NCI-H345 (cell line): ENCODE measurements at places on chromosomes 13 and 19.

DNA sequence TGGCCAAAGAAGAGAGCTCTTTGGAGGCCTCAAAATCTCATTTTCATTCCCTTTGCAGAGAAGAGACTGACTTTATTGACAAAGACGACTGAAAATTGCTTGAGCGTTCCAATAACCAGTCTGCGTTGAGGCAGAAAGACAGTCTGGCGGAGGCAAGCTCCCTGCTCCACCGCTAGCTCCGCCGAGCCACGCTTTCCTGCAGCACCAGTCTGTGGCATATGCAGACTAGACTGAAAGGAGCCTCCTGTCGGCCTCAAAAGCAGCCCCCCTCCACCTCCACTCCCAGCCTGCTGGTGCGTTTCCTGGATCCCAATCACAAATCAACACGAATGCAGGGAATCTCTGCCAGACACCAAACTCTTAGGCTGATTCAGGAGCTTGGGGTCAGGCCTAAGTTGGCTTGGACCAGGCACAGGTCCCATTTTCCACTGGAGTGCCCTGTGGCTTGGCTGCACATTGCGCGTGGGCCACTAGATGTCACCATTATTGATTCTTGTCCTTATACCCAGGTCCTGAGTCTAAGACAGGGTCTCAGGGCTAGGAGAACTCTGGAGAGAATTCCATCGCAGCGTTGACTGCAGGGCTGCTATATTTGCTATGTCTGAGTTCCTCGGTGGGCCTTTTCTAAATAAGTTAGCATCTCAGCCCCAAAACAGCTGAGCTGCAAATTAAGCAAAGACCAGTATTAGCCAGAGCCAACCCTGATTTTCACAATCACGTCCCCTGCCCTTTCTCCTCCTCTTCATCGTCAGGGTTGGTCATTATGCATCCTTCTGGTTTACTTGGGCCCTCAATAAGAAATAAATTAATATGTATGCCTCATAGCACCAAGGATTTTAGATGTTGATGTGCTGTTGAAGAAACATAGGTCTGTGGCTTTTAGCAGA lies 5.2 kb upstream of the ZNF507 start:
- peak; percentile 47 for DNase-seq

DNA sequence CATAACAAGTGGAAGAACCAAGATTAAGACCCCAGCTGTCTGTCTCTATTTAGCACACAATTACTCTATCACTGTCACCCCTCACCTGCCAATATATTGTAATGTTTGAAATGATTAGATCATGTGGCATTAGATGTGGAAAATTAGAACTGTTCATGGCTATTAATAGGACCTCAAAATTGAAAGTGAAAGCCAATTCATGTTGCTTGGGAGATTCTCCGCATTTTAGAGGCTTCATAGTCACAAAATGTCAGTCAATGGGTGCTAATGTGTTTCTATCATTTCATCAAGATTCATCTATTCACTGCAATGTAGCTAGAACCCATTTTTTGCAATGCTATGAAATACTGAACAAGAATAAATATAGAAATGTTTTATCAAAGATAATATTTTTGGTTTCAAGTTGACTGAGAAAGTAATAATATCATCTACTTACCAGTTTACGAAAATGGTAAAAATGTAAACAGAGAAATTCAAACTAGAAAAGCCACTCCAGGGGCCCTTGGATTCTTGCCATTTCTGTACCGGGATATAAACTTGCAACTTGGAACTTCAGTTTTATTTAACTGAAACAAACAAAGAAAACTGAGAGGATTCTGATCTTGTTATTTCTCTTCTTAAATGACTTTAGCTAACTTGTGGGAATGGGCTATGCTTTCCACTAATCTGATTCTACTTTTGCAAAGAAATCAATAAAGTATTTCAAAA lies 388.6 kb downstream of the DCT start:
- no peak for DNase-seq

- DNase-seq: no peak
Measured at GRCh38 chr13:21894703-21895699, 224.1 kb downstream of the FGF9 start.

- DNase-seq: no peak
Measured at GRCh38 chr13:73910733-73911132, 223.5 kb downstream of the KLF12 start.

GRCh38 chr13:39874331-39875053 lies 219.0 kb downstream of the COG6 start:
- DNase-seq: no peak

- DNase-seq: no peak
Measured at GRCh38 chr13:39297664-39298171, 259.5 kb downstream of the NHLRC3 start.

- no peak for DNase-seq
Measured at GRCh38 chr19:53771144-53771543, 53.0 kb downstream of the NLRP12 start.

- DNase-seq: no peak
Measured at GRCh38 chr19:15431396-15432017, 12.7 kb upstream of the AKAP8L start.

DNA sequence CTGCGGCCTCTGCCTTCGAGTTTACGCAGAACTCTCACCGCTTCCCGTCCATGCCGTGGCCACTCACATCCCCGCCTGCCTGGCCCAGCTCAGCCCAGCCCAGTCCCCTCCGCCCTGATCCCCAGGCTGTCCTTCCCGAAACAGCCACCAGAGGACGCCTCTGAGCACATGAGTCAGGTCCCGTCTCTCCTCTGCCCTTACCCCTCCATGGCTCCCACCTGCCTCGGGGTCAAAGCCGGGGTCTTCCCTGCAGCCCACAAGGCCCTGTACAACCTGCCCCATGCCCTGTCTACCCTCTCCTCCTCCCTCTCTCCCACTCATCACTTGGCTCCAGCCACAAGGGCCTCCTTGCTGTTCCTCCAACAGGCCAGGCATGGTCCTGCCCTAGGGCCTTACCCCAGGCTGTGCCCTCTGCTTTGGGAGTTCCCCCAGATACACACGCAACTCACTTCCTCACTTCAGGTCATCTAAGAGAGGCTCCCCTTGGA lies 8.1 kb upstream of the SEMA6B start:
- peak; percentile 28 for DNase-seq

GRCh38 chr13:41648314-41648935 lies 191.1 kb downstream of the RGCC start:
- DNase-seq: no peak

- DNase-seq: no peak
Measured at GRCh38 chr13:19179916-19180315, 1.7 kb downstream of the TUBA3C start.

DNA sequence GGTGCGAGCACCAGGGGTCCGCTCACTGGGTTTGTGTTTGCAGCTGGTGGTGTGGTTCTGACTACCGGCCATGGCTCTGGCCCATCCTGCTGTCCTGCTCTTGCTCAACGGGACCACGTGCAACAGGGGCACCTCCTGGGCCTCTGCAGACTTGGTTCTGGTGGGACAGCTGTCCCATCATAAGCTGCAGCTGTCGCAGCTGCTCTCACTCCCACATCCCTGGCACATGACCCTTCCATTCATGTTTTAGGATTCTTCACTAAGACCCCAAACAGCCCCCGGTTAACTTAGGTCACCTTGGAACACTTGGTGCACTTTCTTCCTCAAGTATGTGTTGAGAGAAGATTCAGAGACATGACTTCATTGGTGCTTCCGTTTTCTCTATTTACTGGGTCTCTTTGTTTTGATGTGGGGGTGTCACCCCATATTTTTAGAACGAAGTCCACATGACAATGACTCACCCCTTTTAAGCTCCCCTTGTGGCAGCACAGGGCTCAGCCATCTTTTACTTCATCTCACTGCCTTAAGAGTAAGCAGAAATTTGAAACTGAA lies 68.4 kb upstream of the ARHGEF7 start:
- no peak for DNase-seq

DNA sequence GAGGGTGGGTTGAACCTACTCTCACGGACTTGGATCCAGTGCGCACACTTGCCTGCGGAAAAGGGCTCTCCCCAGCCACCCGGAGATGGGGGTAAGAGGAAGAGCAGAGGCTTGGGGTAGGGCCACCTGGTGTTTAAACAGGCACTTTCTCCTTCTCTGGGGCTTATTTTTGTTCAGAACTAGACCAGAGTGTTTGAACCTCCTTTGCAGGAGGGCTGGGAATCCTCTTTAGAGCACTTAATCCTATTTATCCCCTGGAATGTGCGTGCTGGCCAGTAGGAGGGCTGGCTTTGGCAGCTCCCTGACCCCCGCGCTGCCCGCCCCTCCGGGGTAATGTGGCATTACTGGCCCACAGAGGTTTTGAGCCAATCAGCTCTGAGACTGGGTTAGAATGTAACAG lies 2.0 kb downstream of the RGS9BP start:
- DNase-seq: no peak

DNA sequence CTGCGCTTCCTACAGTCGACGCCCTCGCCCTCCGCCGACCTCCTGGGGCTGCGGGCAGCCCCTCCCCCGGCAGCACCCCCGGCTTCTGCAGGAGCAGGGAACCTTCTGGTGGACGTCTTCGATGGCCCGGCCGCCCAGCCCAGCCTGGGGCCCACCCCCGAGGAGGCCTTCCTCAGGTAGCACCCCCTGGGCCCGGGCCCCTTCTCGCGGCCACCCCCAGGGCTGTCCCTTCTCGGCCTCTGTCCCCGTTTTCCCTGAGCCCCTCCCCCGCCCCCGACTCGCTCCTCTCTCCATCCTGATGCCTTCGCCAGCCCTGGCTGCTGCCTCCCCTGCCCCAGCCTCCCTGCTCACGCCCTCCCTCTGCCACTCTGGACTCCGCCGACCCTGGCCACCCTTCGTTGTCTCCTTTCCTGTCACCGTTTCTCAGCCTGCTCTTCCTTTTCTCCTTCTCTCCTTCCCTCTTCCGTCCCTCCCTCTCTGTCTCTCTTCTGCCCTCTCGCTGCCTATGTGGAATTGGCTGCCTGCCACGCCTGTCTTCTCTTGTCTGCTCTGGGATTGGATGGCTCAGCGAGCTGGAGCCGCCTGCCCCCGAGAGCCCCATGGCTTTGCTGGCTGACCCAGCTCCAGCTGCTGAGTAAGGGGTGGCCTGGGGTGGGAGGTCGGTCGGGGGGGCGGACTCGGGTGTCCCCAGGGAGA lies 11.0 kb downstream of the FUZ start:
- no peak for DNase-seq

DNA sequence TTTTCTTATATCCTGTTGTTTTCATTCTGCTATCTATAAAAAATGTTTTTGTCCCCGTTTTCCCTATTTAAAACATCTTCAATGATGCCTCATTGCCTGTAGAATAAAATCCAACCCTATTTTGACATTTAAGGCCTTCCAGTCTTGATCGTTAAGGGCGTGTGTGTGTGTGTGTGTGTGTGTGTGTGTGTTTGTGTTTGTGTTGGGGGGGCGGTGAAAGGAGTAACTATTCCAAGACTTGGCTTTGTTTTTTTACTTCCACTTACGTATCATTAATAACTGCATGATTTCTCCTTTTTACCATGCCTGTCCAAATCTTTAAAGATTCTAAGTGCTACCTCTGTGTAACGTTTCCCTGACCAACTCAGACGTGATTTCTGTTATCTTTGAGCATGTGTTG lies 784 bp downstream of the PIBF1 start:
- DNase-seq: no peak

GRCh38 chr13:24392972-24393371 lies 83.6 kb downstream of the C1QTNF9 start:
- DNase-seq: no peak

- no peak for DNase-seq
Measured at GRCh38 chr13:112845511-112846144, 123.4 kb upstream of the MCF2L start.

- DNase-seq: no peak
Measured at GRCh38 chr13:72700509-72700908, 26.9 kb downstream of the MZT1 start.

DNA sequence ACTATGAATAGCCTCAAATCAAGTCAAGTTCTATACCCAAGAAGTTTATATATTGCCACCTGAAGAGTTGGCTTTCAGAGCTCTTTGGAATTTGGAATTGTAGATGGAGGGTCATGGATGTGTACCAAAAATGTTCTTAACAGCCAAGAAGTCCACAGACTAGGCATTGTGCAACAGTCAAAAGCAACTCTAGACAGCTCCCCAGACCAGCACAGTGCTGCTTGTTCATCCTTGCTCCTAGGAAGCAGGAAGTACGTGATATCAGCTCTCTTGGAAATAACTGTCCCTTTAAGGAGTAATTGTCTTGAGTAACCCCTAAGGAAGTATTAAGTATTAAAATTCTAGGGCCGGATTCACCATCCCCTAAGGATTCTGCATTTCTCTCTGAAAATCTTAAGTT lies 30.7 kb upstream of the IL17D start:
- no peak for DNase-seq

DNA sequence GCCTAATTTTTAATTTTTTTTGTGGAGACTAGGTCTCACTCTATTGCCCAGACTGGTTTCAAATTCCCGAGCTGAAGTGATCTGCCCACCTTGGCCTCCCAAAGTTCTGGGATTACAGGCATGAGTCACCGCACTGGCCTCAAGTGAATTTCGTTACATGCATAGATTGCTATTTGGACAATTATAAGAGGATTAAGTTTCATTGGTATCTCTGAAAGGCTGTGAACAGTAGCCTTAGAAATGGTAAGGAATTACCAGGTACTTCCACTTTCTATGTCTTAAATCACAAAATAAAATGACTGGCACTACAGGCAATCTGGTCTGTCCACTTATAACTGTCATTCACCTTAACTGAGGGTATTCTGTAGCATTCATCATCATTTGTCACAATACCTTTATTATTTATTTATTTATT lies 2.9 kb upstream of the CCDC9 start:
- DNase-seq: no peak

- no peak for DNase-seq
Measured at GRCh38 chr19:29480507-29480906, 45.3 kb upstream of the VSTM2B start.

DNA sequence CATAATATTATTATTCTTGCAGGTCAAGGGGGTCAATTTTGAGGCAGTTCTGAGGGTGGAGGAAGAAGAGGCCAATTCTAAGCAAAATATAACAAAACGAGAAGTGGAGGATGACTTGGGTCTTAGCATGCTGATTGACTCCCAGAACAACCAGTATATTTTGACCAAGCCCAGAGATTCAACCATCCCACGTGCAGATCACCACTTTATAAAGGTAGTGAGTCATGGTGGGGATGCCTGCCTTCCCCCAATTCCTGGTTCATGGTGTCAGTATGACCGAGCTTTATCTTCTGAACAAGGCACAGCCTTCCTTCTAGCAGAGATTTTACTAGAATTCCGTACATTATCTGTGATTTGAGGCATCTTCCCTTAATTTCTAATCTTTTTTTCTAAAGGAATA lies 9.4 kb upstream of the DCUN1D2 start:
- DNase-seq: no peak

DNA sequence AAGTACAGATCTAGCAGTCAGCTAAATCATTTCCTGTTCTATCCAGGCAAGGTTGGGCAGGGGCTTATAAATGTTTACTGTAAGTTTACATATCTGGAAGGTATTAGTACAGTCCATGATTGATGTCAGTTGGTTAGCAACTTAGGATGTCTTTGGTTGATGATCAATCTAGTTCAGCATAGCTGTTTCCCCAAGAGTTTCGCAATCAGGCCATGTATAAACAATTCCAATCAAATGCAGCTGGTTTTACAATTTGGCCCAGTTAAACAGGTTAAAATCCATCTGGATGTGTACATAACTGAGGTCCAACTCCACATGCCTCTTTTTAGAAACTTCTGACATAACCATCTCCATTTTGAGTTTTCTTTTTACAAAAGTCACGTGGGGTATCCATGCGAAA lies 6.9 kb downstream of the ZNF221 start:
- DNase-seq: no peak

GRCh38 chr19:28508666-28509065 lies 704.3 kb downstream of the UQCRFS1 start:
- DNase-seq: no peak

GRCh38 chr19:50893047-50893736 lies 18.0 kb downstream of the KLK4 start:
- DNase-seq: no peak

- DNase-seq: no peak
Measured at GRCh38 chr13:101655435-101655834, 203.0 kb downstream of the ITGBL1 start.
